Esophagus squamous epithelium (tissue), 5 donors: ENCODE measurements at places on chromosomes 3 and 15. TPM values are rescaled to one million over a fixed set of nuclear protein-coding genes. Genes with fewer than 3 reads are reported as not detected.

The CCR9 gene
- total RNA-seq, result not detected

GRCh38 chr3:170437696-170438407, 19.2 kb downstream of the CLDN11 start:
- DNase-seq, result no peak
- no peak overlapping the region for H3K4me3 ChIP-seq
- H3K27ac ChIP-seq, result no peak overlapping the region
- H3K27me3 ChIP-seq, result no peaks in the 10 kb centered on the region
- no peaks in the 10 kb centered on the region for H3K36me3 ChIP-seq

- no peak for DNase-seq
- H3K27me3 ChIP-seq, result no peaks in the 10 kb centered on the region
These were observed 86.3 kb downstream of the RSL24D1 start for GRCh38 chr15:55110446-55110845.

The TLR9 gene
- total RNA-seq, result not detected

DNA sequence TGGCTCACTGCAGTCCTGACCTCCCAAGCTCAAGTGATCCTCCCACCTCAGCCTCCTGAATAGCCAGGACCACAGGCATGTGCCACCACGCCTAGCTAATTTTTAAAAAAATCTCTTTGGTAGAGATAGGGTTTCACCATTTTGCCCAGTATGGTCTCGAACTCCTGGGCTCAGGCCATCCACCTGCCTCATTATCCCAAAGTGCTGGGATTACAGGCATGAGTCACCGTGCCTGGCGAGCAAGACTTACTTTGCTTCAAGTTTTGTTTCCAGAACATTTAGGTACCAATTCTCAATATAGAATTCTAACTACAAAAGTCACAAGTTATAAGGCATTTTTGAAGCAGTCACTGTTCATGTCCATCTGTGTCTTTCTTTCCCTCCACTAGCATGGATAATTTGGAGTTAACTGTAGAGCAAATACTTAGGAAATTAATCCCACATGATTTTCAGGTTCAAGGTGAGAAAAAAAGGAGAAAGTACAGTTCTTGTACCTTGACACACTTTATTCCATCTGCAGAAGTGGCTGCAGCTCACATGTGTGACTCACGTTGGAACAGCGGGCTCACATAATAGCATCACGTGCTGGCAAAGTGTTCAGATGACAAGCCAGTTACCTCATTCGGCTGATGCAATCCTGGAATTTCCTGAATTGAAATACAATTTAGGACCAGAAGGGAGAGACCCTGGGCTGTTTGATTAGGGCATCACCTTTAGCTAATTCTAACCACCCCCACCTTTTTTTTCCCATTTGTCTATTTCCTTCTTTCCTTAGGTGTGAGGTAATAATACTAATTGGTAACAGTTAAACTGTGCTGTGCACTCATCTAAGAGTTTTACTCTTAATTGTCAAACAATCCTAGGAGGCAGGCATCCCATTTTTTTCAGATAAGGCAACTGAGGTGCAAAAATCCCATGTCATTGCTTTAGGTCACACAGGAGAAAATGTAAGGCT, 46.9 kb upstream of the NEDD4 start:
- H3K36me3 ChIP-seq, result no peaks in the 10 kb centered on the region
- peak; percentile 3 for DNase-seq
- peak overlapping the region; percentile 10 for H3K27ac ChIP-seq
- H3K4me1 ChIP-seq, result peaks cover 14% of the 10 kb centered on the region
- H3K27me3 ChIP-seq, result no peaks in the 10 kb centered on the region

The HSPBAP1 gene
- total RNA-seq, result 3.7 TPM

DNA sequence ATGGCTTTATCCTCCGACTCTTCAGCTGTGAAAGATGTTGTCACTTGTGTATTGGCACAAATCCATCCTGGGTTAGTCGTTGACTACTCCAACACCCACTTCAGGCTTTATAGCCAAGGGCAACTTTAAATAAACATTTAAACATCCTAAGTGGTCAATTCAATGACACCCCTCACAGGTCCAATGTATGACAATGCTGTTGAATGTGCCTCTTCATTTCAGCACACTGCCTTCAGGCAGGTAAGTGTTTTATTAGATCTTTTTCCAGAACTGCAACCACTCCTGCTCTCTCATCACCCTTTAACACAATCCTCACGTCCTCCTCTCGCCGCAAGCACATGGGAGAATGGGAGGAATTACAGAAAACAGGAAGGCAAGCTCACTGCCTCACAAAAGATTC, 30.3 kb downstream of the IL12A start:
- H3K27me3 ChIP-seq, result no peaks in the 10 kb centered on the region
- no peak overlapping the region for H3K4me3 ChIP-seq
- no peak for DNase-seq
- H3K36me3 ChIP-seq, result no peaks in the 10 kb centered on the region

DNA sequence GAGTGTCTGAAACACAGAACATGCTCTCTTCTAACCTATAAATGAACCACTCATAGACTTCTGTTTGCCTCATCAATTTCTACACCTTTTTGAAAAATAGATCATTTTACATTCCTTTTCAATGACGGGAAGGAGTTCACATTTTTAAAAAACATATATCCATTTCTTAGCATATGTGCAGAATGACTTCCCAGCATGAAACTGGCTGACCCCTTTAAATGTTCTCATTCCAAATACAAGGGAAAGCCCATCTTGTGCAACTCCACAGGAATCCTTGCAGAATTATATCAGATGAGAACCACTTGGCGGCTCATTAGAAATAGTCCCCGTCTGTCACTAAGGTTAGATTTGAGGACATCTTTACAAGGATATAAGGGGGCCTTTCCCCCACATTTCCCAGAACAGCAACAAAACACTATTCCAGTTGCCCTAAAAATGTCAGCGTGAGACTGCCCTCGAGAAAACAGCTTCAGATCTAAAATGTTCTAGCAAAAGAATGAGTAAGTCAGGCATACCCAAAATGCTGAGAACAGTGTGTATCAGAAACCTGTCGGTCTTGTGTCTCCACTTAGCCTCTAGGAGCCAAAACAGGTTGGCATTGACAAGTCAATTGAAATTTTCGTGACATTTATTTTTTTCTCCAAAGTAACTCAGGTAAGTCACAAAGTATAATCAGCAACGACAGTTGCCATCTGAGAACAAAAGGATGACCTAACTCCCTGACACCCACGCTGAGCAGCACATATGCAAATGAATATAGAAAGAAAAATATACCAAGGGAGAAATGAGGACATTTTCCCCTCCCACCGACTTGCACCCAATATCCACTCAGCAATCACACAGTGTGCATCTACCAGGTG, 63.1 kb downstream of the FOXP1 start:
- H3K4me1 ChIP-seq, result peaks cover 40% of the 10 kb centered on the region
- H3K36me3 ChIP-seq, result no peaks in the 10 kb centered on the region
- no peak overlapping the region for H3K4me3 ChIP-seq
- no peak for DNase-seq

DNA sequence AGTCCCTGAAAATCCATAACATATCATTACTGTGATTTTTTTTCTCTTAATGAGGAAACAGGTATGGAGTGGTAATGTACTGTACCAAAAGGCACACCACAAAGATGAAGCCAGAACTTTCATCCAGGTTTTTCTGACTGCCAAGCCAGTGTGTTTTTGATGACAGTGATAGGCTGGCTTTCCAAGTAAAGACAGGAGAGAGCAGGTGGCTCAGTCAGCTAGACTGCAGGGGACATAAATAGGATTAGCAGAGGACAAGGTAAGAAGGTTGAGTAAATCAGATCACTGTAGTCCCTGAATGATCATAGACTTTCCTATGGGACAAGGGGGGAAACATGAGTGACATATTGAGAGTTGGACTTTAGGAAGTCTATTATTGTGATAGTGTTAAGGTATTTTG, 127.9 kb downstream of the GADL1 start:
- no peak overlapping the region for H3K27ac ChIP-seq
- H3K4me1 ChIP-seq, result no peaks in the 10 kb centered on the region
- no peak overlapping the region for H3K4me3 ChIP-seq

DNA sequence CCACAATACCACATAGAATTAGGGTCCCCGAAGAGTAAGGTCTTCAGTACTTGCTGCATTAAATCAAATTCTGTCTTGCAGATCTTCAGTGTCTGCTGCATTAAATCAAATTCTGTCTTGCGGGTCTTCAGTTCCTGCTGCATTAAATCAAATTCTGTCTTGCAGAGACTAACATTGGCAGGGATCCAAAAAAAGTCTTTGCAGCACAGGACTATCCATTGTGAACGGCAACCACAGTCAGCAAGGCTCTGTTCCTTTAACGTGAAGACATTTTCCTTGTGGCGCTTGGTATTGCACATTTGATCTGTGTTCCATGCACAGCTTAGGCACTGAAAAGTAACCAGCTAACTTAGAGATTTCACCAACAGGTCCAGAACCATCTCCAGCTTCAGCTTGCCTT, 46.8 kb upstream of the POMGNT2 start:
- H3K27ac ChIP-seq, result no peak overlapping the region
- H3K4me3 ChIP-seq, result no peak overlapping the region
- no peaks in the 10 kb centered on the region for H3K27me3 ChIP-seq
- DNase-seq, result no peak
- peaks cover 8% of the 10 kb centered on the region for H3K4me1 ChIP-seq
- H3K36me3 ChIP-seq, result no peaks in the 10 kb centered on the region

DNA sequence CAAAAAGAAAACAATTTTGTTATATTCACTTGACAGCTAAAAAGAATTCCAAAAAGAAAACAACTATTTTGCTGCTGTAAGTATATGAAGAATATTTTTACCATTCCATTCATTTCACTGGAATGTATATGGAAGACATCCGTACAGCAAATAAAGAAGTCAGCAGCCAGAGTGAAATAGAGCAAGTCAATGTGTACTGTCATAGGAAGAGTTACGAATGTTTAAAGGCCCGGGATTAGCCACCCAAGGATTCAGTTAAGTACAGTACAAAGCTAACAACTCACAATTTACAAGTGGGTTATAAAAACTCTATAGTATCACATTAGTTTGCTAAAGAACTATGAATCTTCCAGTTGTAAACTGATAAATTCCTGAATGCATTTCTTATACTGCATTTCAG, 14.4 kb upstream of the XXYLT1 start:
- peaks cover 16% of the 10 kb centered on the region for H3K4me1 ChIP-seq
- DNase-seq, result no peak
- no peak overlapping the region for H3K27ac ChIP-seq
- H3K36me3 ChIP-seq, result no peaks in the 10 kb centered on the region
- H3K4me3 ChIP-seq, result no peak overlapping the region

DNA sequence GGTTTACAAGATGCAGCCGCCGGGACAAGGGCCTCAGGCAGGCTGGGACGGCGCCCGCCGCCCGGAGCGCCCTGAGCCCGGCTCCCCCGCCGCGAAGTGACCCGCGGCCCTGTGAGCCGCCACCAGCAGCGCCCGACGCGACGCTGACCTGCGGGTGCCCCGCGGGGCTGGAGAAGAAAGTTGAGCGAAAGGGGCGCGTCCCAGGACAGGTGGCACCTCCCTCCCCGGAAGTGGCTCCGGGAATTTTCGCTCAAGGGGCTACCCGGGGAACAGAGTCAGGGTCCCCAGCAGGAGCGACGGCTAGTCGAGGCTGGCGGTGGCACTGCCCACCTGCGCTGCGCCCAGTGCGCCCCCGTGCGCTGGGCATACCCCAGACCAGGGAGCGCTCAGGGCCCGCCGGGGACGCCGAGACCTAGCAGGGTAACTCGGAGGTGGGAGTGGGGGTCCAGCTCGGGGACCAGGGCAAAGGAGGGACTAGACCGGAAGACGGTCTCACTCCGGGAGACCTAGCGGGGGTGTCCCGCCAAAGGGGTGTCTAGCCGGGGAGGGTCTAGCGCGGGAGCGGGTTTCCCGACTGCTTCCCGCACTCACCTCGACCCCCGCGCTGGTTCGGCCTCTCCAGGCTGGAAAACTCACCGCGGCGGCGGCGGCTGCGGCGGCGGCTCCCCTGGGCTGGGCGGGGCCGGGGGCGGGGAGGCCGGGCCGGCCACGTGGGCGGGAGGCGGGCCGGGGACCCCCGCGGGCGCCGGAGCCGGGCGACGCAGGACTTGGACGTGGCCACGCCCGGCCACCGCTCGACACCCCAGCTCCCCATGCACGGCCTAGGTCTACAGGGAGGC, 18.4 kb downstream of the SPATA12 start:
- no peaks in the 10 kb centered on the region for H3K27me3 ChIP-seq
- H3K36me3 ChIP-seq, result no peaks in the 10 kb centered on the region
- peak overlapping the region; percentile 84 for H3K27ac ChIP-seq

GRCh38 chr15:83365370-83365938, 81.0 kb upstream of the BNC1 start:
- no peak for DNase-seq
- H3K4me1 ChIP-seq, result peaks cover 20% of the 10 kb centered on the region
- no peaks in the 10 kb centered on the region for H3K27me3 ChIP-seq
- H3K4me3 ChIP-seq, result peak overlapping the region; percentile 55

The CYP1A2 gene
- not detected for total RNA-seq

GRCh38 chr15:78234515-78235040, at the start of gene ACSBG1:
ACSBG1 (minus strand) TSS chr15:78234565; CDS start chr15:78234501, 64 bp downstream.
- no peak for DNase-seq
- H3K36me3 ChIP-seq, result no peaks in the 10 kb centered on the region
- no peak within 1 kb of the TSS for H3K27ac ChIP-seq
- H3K4me3 ChIP-seq, result no peak within 1 kb of the TSS
- no peaks in the 10 kb centered on the region for H3K27me3 ChIP-seq

GRCh38 chr3:171558188-171558696, 98.0 kb upstream of the TNIK start:
- no peaks in the 10 kb centered on the region for H3K36me3 ChIP-seq
- H3K27me3 ChIP-seq, result no peaks in the 10 kb centered on the region
- no peak overlapping the region for H3K4me3 ChIP-seq
- DNase-seq, result no peak

GRCh38 chr3:56775838-56776555, 25.8 kb downstream of the ARHGEF3 start:
- H3K4me1 ChIP-seq, result peaks cover 35% of the 10 kb centered on the region
- no peak overlapping the region for H3K27ac ChIP-seq
- H3K4me3 ChIP-seq, result no peak overlapping the region
- no peak for DNase-seq

The CCDC51 gene
- total RNA-seq, result 15.1 TPM

DNA sequence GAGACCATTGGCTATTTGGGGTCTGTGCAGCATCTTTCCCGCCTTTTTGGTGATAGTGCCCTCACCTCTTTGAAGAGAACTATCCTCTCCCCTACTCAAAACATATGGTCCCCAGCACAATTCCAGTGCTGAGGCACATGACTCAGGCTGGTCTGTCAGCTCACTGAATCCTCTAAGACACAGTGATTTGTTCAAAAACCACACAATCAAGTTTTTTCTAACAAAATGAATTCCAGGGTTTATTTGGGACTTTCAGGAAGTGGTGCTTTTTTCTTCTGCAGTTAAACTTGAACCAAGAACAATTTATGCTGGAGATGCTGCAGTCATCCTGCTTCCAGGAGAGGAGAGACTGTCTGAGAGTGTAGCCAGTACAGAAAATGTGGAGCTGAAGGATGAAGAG, 142.5 kb upstream of the LMCD1 start:
- no peak for DNase-seq
- no peak overlapping the region for H3K27ac ChIP-seq
- H3K27me3 ChIP-seq, result no peaks in the 10 kb centered on the region
- H3K4me1 ChIP-seq, result no peaks in the 10 kb centered on the region
- no peak overlapping the region for H3K4me3 ChIP-seq

DNA sequence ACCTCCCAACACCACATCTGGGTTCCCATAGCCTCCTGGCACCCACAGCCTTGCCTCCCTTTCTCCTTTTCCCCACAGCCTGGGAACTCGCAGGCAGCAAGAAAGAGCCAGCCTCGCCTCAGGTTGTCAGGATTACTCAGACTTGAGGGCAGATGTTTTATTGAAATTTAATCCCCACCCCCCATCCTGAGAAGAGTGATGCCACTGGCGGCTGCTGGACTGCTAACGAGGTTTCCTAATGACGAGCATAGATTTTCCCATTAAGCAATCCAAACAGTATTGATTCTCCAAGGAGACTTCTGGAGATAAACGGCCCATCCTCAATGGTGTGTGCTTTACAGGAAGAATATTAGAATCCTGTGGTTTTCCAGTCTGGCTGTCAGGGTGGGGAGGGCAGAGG, 13.7 kb downstream of the SHF start:
- no peak for DNase-seq
- peaks cover 30% of the 10 kb centered on the region for H3K36me3 ChIP-seq
- H3K4me1 ChIP-seq, result peaks cover 5% of the 10 kb centered on the region

The GABPB1 gene
- total RNA-seq, result 13.1 TPM
